ENCODE measurements at places on chromosomes 4 and X.

DNA sequence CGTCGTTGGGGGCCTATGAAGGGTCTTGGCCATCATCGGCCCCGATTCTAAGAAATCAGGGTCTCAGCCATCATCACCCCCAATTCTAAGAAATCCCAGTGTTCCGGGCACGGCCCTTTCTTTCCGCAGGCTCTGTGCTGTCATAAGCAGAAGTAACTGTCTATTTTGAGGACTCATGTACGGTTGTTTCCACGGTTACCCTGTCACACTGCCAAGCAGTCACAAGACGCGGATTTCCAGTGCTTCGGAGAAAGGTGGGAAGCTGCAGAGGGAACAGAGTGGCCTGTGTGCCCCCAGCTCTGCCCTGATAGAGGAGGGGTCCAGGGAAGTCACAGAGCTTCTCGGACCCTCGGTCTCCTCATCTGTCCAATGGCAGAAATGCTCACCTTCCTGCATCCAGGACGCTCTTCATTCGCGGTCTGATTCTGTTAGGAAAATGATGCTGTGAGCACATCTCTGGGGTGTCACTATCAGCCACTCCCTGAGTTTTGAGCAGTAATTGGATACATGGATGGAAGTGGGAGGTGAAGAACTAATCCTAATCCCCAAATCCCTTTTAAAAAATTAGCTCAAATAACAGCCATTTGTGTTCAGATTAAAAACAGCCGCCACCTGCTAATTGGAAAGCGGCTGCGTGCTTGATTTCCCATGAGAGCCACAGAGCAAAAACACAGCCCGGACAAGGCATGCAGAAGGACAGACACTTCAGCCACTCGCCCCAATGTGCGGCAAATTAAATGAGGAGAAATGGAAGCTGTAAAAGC, 73.1 kb downstream of the WFS1 start:
- DNase-seq = no peak

- DNase-seq = no peak
These were observed 680.0 kb downstream of the TRIML1 start for GRCh38 chr4:188819233-188819632.

- DNase-seq = no peak
These were observed 66.0 kb downstream of the UBE2K start for GRCh38 chr4:39763714-39764572.

- no peak for DNase-seq
These were observed 104.5 kb downstream of the SHISA3 start for GRCh38 chr4:42501624-42502401.

GRCh38 chr4:153603258-153603657, 80.8 kb upstream of the TLR2 start:
- DNase-seq = no peak

GRCh38 chr4:88449290-88449689, 7.6 kb upstream of the HERC5 start:
- no peak for DNase-seq

- no peak for DNase-seq
These were observed 85.0 kb upstream of the WDR1 start for GRCh38 chr4:10201381-10202223.

DNA sequence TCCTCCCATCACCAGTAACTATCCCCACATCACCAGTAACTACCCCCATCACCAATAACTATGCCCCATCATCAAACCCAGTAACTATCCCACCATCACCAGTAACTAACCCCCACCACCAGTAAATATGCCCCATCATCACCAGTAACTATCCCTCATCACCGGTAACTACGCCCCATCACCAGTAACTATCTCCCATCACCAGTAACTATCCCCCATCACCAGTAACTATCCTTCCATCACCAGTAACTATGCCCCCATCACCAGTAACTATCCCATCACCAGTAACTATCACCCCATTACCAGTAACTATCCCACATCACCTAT, 2.9 kb downstream of the ASMTL start:
- no peak for DNase-seq

GRCh38 chrX:147333821-147334220, 519.3 kb upstream of the CXorf51A start:
- DNase-seq = no peak

DNA sequence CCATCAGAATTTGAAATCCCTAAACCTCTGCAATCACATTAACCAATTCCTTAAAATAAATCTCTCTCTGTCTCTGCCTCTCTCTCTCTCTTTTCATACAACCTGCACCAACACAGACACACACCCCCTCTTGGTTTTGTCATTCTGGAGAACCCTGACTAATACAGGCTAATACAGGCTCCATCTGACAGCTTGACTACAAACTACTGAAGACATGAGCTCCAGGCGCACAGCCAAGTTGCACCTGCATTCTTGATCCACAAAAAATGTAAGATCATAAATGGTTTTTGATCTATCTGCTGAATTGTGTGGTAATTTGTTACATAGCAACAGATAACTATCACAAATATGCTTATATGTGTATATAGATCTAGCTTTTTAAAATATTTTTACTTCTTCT, 2414.2 kb downstream of the PCDH7 start:
- DNase-seq = no peak

Measured in pulmonary artery endothelial cell (primary cell).